Stimulated activated CD4-positive, alpha-beta T cell treated with anti-CD3 and anti-CD28 coated beads, Interleukin-2, amount 100 ng/mL, for 24 hours (primary cell): ENCODE measurements at places on chromosomes 11 and 22.
A peak's percentile ranks its signal among the peaks of the same experiment; 100 is the strongest.

DNA sequence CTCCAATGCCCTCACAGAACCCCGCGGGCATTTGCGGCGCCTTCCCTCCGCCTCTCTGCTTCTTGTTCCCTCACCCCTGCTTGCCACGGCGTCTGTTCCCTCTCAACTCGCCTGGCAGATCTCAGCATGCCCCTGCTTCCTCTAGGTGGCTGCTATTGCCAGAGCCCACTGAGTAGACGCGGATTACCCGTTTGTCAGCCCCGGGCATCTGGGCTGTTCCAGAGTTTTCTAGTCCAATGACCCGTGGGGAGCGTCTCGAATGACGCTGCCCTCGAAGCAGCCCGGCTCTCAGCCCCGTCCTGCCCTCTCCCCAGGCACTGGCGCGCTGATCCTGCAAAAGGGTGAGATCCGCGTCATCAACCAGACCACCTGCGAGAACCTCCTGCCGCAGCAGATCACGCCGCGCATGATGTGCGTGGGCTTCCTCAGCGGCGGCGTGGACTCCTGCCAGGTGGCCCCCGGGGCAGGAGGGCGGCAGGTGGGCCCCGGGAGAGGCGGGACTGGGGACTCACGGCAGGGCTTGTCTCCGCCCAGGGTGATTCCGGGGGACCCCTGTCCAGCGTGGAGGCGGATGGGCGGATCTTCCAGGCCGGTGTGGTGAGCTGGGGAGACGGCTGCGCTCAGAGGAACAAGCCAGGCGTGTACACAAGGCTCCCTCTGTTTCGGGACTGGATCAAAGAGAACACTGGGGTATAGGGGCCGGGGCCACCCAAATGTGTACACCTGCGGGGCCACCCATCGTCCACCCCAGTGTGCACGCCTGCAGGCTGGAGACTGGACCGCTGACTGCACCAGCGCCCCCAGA is 49.7 kb downstream of the ST14 start:
- DNase-seq = peak; percentile 13

DNA sequence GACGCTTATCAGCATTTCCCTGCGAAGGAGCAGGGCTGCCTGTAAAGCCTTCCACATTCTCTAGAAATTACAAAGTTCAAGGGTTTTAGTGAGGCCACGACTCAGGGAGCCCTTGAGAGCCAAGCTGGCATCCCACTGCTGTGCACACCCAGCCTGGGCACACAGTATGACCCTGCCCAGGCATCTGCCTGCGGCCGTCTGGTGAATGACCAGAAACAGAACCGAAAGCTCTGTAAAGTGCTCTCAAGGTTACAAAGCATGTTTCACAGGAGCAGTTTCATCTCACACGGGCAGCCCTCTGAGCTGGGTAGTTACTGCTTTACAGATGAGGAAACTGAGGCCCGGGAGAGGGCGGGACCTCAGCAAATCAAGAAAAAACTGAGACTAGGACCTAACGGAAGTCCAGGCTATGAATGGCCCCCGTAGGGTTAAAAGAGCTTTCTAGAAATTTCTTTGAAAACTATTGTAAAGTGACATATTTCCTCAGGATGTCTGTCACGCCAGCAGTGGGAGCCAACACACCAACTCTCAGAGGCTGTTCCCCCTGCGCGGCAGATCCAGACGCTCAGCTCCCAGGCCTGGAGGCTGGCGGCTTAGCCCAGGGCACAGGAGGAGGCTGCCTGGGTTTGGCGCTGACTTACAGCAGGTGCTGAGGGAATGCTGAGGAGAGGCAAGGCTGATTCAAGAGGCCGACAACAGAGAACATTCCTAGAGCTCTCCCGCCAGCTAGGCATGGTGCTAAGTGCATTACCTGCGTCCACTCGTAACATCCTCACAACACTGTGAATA is 7.7 kb upstream of the TCF20 start:
- no peak for DNase-seq

DNA sequence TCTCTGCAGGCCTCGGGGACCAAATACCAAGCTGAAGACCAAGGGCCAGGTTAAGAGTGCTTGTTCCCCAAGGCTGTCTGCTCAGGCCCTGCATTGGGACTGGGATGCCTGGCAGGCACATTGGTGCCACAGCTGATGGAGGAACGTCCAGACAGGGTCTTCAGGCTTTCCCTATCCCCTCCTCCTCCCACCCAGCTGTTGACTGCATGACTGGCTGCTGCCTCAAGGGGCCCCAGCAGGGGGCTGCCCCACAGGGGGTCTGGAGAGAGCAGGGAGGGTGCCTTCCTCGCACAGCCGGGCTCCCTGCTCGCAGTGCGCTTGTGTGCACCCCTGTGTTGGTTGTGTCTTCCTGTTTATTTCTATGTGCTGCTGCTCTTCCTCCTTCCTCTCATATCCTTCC is 9.9 kb downstream of the RCOR2 start:
- DNase-seq = no peak

GRCh38 chr11:130390071-130390758 is 38.2 kb downstream of the ADAMTS8 start:
- no peak for DNase-seq

- no peak for DNase-seq
These were observed 10.2 kb downstream of the ALDH3B2 start for GRCh38 chr11:67664213-67664585.

- DNase-seq = no peak
These were observed 132.4 kb downstream of the PLEKHA7 start for GRCh38 chr11:16881766-16882165.

- DNase-seq = peak; percentile 97
These were observed 43.2 kb upstream of the ETS1 start for GRCh38 chr11:128630367-128631230.

DNA sequence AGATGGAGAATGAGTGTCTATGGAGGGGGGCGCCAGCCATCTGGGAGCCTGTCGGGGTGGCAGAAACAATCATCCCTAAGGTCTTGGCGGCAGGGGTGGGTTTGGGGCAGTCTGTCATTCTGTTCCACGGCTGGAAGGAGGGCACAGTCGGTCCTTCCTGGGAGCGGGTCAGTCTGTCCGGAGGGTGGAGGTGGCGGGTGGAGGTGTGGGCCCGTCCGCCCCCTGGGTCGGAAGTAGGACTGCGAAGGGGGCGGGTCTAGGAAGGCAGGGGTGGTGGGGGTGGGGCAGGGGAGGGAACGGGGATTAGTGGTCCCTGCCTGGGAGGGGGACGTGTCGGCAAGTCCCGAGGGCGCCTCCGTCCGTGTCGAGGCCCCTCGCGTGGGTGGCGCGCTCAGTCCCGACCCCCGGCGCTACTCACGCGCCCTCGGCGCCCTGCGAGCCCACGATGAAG is 461 bp downstream of the TBC1D10A start:
- peak; percentile 41 for DNase-seq

- DNase-seq = no peak
These were observed 222.8 kb downstream of the DDX10 start for GRCh38 chr11:108887436-108888238.

DNA sequence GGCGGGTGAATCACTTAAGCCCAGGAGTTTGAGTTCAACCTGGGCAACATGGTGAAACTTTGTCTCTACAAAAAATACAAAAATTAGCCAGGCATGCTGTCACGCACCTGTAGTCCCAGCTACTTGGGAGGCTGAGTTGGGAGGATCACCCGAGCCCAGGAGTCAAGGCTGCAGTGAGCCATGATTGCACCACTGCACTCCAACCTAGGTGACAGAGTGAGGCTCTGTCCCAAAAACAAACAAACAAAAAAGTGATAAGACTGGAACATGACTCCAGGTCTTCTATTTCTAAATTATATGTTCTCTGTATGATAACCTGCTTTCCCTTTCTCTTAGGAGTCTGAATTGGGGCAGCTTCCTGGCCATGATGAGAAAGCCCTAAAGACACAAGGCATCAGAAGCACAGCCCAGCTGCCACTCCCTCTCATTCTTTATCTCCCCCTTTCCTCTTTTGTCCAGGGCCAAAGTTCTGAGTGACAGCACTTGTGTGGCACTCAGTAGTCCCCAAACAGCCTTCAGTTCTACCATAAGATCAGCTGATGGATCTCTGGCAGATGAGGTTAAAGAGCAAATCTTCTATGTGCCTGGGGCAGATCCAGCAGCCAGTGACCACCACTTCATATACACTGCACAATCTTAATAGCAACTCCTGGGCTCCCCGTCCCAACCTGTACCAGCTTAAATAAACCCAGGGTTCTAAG is 136.0 kb downstream of the C11orf58 start:
- DNase-seq = no peak

DNA sequence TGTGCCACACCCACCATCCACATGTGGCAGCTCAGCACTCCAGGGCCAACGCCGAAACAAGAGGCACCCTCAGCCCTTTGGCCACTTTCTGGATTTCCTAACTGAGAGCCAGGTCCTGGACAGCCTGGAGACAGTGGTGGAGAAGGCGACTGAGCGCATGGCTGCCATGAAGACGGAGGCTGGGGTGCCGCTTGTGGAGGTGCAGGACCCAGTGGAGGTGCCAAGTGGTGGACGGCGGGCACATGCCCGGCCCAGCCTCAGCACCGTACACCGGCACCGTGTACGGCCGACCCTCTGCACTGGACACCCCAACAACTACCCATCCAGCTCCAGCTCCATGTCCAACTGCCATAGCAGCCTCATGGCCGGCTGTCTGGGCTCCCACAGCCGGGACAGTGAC is 1.5 kb downstream of the CCDC116 start:
- no peak for DNase-seq

DNA sequence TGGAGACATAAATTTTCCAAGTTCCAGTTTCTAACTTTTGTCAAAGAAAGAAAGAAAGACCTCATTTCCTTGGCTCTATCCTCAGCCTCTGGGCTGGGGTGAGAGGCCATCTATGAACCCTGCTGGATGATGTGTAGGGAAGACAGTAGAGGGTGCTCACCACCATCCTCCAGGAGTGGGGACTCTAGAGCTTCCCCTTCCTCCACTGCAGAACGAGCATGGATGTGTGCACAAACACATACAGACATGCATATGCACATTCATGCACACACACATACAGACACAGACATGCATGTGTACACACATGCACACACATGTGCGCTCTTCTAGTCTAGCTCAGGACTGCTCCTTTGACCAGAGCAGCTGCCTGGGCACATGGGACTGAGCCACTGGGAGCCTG is 565.8 kb downstream of the BUD13 start:
- no peak for DNase-seq

DNA sequence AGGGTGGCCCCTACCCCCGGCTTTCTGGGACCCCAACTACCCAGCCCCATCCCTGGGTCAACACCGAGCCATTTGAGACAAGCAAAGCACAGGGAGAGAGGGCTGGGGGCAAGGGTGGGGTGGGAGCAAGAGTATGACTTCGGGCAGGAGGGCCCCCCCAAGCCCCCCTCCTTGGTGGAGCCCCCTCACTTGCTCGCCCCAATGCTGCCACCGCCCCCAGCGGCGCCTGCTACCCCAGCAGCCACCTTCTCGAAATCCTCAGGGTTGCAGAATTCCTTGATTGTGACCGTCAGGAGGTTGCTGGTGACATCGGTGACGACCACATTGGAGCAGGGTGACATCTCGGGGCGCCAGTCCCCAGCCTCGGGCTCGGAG is 6.0 kb downstream of the CBX6 start:
- no peak for DNase-seq

DNA sequence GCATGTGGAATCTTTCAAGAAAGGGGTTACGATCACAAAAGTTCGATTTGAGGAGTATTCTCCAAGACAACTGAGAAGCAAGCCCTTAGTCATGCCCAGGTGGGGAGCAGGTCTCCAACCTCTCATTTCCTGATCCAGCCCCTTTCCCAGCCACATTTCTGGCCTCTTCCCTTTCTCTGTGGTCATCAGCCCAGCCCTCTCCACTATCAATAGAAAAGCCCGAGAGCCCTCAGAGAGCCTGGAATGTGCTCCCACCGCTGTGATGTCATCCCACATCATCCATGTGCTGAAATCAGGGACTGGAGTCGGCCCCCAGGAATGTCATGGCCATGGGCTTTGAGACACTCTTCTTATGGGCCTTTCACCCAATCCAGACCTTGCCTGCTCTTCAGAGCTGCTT is 62.6 kb downstream of the KCNJ1 start:
- DNase-seq = no peak

DNA sequence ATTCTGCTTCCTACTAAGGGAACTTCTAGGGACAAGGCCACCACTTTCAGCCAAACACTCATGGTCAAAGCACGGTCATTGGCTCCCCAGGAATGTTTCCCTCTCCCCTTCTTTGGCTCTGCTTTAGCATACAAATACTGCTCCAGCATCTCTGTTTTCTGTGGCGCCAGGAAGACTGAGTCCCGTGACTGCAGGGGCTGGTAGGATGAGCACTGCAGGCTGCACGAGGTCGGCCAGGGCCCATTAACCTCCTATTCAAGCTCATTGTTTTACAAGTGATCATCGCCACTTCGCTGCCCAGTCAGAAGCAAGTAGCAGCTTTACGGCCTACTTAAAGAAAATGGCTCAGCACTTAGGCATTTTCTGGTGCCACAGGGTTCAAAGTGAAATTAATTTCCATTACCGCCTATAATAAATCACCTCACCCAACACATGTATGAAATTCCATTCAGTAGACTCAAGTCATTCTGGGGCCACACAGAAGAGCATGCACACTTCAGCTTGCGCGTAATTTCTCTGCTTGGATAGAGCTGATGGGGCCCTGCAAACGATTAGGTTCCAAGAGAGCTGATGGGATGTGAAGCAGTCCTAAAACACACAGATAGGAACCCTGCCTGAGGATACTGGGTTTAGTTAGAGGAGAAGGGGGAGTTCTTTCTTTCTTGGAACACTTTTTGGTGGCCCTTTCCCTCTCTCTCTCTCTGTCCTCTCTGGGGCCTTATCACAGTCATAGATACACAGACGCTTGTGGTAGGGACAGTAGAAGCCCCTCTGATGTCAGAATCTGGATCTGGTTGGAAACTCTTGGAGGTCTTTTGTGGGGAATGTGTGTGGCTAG is 173.7 kb downstream of the KIF18A start:
- no peak for DNase-seq

- no peak for DNase-seq
These were observed 219.6 kb downstream of the C11orf87 start for GRCh38 chr11:109641549-109641948.

DNA sequence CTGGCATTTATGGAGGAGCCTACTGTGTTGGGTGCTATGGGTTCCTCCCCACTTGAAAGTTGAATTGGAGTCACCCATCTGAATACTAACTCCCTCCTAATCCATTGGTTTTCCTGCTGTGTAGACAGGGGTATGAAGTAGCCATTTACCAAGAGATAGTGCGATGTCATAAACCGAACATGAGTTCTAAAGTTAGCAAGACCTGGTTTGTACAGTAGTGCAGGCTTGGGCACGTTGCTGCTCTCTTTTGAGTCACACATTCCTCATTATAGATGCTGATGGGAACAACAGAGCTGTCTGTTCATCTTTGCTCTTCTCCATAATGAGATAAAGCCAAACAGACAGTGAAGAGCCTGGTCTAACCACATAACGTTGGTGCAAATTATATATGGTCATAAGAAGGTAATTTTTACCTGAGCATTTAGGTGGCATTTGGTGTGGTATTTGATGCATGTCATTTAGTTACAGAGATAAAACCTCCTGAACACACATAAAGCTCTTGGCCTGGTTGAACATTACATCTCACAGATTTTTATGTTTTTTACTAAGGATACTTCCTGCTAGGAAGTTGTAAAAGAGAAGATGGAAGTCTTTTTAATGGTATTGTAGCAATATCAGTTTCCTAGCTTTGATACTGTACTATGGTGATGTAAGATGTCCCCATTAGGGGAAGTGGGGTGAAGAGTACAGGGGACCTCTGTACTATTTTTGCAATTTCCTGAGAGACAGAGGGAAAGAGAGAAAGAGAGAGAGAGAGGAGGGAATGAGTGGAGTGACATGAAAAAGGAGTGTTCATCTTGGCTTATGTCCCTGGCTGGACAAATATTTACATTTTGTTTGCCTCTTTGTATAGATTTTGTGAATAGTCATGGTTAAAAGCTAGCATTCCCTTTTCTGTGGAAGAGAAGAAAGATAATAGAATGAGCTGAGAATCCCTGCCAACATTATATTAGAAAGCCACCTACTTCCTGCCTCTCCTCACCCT is 27.9 kb downstream of the GRAP2 start:
- DNase-seq = no peak
